Fibroblast of skin of left quadriceps (primary cell): ENCODE measurements at places on chromosomes 6 and 20.

GRCh38 chr6:48611332-48611731 lies 500.3 kb upstream of the PTCHD4 start:
- peak; percentile 16 for DNase-seq

DNA sequence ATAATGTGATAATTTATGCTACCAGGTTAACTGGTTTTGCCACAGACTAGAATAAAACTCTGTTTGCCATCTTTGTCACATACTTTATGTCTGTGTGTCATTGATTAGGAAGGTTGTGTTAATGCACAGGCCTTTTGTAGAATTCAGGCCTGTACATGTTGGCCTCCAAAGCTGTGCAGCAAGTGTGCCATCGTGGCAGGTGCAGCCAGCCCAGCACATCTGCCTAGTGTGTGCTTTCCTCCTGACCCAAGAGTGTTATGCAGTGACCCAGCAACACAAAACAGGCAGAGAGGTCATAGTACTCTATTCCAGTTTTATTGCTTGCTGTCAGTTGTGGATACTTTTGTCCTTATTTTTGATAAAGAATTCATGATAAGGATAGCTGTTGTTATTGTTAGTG lies 3.7 kb downstream of the MAP3K4 start:
- no peak for DNase-seq

DNA sequence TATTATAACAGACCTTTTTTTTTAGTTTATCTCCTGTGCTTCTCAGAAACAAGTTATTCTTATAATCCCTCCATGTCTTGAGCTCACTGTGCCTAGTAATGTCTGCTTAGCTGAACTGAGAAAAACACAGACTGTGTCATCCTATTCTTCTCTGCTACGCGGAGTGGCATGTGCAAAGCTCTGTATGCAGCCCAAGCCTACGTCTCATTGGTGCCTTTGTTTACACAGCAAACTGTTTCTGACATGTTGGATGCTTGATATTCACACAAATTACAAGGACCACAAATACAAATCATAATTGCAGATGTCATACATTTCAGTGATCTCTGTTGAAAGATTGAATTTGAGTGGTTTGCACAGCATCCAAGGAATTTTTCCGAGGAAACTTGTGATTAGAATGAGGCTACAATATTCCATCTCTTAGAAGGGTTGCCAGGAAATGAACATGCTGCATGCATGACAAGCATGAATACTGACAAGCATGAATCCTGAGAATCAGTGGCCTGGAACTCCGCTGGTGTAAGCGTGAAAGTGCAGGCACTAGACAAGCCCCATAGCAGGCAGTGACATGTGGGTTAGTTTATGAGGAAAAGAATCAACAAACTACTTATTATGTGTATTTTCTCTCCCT lies 128.4 kb upstream of the SGK1 start:
- DNase-seq, result peak; percentile 75

DNA sequence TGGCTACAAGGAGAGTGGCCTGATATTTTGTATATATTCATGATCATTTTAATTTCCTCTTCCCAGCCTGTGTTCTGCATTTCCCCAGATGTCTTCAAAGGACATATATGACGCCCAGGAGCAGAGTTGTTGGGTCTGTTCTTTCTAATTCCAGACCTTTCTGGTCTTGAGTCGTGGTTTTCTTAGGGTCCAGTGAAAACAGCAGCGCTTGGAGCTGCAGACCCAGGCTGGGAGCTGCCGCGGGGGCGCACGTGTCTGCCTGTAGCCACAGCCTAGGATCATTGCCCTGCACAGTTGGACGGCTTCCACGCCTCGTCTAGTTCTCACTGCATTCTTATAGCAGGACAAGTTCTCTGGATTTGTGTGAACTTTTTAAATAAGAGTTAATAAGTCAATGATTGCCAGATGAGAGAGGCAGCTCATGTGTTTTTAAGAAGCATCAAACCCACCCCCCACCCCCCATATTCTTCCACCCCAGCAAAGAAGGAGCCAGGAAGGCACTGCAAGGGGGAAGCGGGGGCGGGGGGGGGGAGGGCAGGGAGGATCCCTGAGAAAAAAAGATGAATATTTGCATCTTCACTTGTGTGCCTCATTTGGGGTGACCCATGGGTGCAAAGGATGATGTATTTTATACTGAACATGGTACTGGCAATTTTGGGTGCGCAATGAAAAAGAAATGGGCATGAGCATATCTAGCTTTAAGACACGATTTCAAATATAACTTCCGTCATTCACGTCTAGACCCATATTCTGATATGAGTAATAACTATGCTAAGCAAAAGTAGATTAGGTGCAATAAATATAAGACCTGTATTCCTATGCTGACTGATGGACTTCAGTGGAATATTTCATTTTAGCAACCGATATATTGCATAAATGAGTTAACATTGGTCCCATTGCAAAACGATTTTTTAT lies 160.0 kb downstream of the TBXT start:
- DNase-seq, result peak; percentile 58

GRCh38 chr6:119327810-119328209 lies 21.8 kb downstream of the MAN1A1 start:
- DNase-seq, result no peak

DNA sequence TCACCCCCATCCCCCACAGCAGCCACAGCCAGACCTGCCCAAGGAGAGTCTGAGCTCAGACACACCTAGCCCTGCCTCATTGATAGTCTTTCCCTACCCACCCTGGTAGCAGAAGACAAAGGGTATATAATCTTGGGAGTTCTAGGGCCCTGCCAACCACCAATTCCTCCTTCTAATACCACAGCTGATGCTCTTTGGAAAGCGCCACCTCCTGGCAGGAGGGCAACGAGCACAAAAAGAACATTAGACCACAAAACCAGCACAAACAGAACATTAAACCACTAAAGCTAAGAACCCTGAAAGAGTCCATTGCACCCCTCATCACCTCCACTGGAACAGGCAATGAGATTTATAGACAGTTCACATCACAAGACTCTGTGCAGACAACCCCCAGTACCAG lies 195.8 kb upstream of the FUT9 start:
- no peak for DNase-seq

DNA sequence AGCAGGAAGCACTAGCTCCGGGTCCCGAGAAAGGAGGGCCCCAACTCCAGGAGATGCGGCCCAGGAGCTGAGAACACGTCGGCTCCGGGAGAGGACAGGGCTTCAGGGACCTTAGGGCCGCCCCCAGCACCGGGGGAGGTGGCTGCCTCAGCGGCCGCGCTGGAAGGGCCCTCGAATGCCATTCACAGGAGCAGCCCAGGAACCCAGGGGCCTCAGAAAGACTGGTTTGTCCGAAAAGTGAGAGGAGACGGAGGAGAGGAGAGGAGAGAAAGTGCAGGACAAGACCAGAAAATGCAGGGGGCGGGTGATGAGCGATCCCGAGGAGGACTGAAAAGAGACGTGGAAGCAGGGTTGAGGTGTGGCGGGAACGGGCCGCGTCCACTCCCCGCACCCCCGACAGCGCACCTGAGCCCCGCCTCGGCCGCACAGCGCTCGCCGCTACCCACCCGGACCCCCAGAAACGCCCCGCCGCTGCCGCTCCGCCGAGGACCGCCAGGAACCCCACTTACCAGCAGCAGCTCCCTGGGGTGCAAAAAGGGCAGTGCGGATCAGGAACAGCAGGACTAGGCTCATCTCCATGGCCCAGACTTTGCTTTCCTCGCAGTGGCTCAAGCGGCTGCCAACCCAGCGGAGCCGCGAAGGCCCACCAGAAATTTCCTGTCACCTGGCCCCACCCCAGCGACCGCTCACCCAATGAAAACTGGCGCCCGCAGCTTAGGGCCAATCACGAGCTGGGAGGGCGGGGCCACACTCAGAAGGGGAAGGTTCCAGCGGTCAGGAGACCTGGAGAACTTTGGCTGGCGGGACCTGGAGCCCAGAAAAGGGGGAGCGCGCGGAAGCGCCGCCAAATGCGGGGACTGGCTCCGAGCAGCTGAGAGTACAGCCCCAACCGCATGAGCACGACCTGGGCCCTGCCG lies 25.4 kb downstream of the HLA-F start:
- peak; percentile 42 for DNase-seq

DNA sequence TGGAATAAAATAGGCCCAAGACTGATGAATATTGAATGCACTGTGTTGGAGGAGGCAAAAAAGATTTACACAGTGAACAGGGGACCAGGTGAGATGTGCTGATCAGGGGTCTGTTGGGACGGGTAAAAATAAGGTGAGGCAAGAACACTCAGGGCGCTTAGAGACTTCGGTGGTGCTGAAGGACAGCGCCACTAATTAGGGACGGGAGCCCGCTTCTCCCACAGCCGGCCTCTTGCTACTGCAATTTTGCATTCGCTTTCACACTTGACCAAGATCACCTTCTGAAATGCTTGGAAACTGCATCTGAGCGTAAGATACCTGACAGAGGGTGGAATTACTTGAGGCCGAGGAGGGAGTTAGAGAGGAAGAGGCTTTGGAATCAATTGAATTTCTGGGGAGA lies 7.3 kb downstream of the TFAP2D start:
- no peak for DNase-seq

DNA sequence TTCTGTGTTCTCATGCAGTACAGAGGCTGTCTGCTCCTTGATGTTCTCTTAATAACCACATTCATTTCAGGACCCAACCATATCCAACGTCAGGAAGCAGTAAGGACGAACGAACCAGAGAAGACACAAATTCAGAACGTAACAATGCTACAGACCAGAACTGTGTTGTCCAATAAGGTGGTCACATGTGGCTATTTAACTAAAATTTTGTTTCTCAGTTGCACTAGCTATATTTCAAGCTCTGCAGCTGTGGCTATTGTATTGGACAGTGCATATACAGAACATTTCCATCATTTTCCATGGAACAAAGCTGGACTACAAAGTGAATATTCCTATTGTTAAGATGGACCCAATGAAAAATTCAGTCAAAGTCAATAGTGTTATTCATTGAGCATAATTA lies 27.0 kb downstream of the MAP7 start:
- DNase-seq, result no peak

DNA sequence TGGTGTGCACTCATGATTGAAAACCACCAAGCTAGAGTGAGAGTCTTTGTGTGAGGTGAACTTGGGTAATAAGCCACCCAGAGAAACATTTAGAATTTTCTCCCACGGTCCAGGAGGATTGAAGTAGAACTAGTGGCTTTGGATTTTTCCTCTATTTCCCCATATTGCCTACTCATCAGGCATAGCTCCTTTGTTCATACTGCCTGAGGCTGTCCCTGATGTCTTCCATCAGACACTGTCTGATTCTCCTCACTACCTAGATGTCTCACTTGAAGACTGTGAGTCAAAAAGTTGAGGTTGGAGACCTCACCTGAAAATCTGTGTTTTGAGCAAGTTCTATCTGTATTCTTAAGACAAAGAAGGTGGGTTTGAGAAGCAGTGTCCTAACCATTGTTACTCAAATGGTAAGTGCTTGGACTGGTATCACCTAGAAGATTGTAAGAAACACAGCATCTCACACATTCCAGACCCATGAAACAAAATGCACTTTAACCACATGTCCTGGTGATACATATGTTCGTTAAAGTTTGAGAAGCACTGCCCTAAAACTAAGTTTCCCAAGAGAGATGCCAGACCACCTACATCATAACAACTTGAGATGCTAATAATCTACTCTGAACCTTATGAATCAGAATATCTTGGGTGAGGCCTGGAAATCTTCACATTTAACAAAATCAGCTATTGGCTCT lies 523.4 kb upstream of the BTBD3 start:
- peak; percentile 84 for DNase-seq

DNA sequence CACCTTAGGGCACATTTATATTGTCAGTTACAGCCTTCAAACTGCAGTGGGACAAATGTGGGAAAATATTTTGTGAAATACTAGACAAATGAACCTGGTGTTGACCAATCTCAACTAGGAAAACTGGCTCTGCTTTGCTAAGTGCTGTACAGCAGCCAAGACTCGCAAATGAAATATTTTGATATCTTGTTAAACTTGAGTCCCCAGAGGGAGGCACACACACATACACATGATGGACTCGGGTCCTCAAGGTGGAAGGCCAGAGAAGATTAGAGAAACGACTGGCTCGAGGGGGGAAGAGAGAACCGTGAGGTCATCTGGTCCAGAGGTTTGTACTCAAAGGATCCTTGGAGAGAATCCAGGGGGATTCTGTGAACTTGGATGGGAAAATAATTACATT lies 67.3 kb upstream of the JAG1 start:
- DNase-seq, result no peak

DNA sequence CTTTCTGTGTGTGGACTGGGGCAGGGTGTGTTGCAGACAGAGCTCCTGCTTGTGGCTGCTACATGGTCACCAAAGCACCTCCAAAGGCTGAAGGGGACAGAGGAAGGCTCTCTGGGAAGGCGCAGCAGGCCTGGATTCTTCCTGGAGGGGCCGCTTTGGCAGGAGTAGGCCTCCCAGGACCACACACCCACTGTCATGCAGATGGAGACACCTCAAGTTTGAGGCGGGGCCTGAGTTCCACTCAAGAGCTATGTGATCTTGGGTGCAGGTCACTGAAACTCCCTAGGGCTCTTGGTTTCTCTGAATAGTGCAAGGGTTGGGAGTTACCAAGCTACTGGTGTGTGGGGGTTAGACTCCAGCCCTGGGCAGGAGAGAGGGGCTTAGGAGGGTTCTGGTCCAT lies 27.9 kb downstream of the EFCAB8 start:
- DNase-seq, result no peak

DNA sequence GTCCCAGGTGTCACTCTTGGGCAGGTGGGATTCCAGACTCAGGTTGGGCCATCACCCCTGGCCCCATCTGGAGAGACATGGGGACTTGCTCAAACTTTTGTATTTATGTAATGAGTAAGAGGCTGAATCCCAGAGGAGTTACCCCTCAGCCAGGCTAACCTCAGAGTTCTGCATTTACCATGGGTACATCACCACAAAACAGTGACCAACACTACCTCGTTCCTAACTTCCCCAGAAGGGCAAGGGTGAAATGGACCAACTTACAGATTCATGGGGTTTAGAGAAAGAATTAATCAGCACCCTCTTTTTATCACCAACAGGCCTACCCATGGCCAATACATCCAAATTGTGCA lies 259.9 kb upstream of the MARCKS start:
- no peak for DNase-seq

- no peak for DNase-seq
Measured at GRCh38 chr6:107272246-107272645, 156.9 kb upstream of the BEND3 start.

GRCh38 chr6:47371139-47371869 lies 61.6 kb upstream of the TNFRSF21 start:
- DNase-seq, result no peak

- no peak for DNase-seq
Measured at GRCh38 chr20:63417097-63417737, 55.2 kb downstream of the KCNQ2 start.
